ENCODE measurements at places on chromosomes 7 and 10.

DNA sequence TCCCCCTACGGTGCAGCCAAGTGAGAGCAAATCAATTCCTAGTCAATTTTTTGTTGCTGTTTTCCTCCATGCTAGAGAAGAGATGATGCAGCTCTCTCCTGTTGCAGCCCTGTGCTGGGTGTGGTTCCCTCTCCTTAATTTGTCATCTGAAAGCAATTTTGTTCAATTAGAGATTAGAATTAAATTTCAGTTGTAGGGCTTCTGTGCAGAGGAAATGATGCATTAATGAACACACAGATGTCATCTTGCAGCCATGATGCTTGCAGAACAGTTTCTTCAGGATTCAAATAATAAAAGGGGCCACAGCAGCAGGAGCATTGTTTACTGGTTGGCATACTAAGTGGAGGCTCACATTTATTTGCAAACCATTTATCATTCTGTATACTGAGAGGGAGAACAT is 266.0 kb downstream of the AUTS2 start:
- DNase-seq, result no peak

GRCh38 chr10:32048282-32048681 is 7.9 kb downstream of the KIF5B start:
- DNase-seq, result no peak

DNA sequence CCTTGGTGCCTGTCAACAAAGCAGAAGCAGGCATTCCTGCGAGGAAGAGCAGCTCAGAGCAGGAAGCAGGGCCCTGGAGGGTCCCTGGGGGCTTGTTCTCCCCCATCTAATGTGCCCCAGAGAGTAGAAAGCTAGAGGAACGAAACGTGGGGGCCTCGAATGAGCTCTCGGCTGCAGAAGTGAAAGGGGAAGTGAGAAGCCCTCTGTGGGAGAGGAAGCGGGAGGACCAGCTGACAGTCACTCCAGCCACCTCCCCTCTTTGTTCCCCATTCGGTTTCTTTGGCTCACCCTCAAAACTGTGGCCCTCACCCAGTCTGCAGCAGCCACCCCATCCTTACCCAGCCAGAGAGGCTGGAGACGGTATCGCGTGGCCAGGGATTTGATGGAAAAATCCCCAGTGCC is 25.0 kb downstream of the C10orf105 start:
- DNase-seq, result no peak

GRCh38 chr10:97520520-97520919 is 21.8 kb downstream of the UBTD1 start:
- no peak for DNase-seq

GRCh38 chr10:110533149-110533548 is 34.3 kb upstream of the SMC3 start:
- DNase-seq, result no peak

DNA sequence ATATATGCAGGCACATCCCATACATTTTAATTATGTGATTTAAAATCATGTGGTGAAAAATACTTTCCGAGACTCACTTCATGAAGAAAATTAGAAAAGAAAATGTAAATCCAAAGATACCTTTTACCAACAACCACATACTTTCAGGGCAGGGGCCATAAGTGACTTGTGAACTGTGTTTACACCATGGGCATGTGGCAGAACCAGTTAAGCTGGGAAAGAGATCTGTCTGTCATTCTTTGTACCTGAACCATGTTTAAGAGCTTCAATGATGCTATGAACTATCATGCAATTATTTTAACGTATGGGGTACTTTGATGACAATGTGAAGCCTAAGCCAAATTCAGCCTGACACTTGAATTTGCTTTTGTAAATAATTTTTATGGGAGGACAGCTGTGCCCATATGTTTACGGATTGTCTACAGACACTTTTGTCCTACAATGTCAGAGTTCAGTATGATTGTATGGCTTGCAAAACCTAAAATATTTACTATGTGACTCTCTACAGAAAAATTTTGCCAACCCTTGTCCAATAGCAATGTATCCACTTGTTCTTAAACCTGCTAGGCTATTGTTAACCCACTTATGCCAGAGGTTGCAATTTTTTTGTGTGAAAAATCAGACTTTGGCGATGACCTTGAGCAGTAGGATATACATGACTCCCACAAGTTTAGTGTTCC is 654.6 kb downstream of the TNS3 start:
- no peak for DNase-seq

- DNase-seq, result no peak
Observed at GRCh38 chr7:124457841-124458240, 307.8 kb downstream of the GPR37 start.

- DNase-seq, result no peak
Observed at GRCh38 chr7:136664537-136664936, 203.9 kb upstream of the CHRM2 start.

DNA sequence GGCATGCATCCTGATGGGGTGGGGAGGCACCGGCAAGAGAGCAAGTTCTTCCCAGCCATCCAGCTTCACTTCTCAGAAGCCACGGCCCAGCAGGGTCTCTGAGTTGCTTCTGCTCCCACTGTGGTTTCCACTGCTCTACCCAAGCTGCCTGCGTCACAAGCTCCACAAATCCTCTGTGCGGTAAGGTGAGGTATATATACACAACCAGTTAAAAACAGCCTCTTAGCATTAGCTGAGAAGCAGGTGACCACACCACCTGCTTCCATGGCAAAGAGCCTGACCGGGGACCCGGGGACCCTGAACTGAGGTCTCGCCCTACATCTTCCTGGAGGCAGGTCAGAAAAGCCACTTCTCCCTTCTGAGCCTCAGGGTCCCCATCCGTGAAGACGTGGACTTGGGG is 46.9 kb upstream of the NPFFR1 start:
- no peak for DNase-seq

- no peak for DNase-seq
Observed at GRCh38 chr7:157273208-157274093, 63.4 kb upstream of the DNAJB6 start.

- DNase-seq, result no peak
Observed at GRCh38 chr7:139995017-139995915, 67.5 kb downstream of the PARP12 start.

DNA sequence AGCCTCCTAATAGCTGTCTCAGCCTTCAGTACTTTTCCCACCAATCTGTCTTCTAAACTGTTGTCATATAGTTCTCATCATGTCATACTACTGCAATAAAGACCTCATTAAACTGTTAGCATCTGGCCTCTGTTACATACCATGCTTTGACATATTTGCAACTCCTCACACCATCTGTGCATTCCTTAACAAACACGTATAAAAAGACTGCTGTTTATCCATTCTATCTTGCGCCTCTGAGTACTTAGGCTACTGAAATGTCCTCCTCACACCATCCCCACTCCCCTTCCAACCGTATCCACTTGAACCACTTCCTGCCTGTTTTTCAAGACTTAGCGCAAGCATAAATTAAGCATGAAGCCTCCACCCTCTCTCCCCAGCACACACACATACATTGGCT is 41.6 kb downstream of the SLC16A9 start:
- DNase-seq, result no peak

GRCh38 chr10:18099415-18099814 is 40.8 kb upstream of the CACNB2 start:
- no peak for DNase-seq

GRCh38 chr10:88333248-88333630 is 249.9 kb downstream of the RNLS start:
- no peak for DNase-seq
